ENCODE measurements at places on chromosomes 5 and 9.

DNA sequence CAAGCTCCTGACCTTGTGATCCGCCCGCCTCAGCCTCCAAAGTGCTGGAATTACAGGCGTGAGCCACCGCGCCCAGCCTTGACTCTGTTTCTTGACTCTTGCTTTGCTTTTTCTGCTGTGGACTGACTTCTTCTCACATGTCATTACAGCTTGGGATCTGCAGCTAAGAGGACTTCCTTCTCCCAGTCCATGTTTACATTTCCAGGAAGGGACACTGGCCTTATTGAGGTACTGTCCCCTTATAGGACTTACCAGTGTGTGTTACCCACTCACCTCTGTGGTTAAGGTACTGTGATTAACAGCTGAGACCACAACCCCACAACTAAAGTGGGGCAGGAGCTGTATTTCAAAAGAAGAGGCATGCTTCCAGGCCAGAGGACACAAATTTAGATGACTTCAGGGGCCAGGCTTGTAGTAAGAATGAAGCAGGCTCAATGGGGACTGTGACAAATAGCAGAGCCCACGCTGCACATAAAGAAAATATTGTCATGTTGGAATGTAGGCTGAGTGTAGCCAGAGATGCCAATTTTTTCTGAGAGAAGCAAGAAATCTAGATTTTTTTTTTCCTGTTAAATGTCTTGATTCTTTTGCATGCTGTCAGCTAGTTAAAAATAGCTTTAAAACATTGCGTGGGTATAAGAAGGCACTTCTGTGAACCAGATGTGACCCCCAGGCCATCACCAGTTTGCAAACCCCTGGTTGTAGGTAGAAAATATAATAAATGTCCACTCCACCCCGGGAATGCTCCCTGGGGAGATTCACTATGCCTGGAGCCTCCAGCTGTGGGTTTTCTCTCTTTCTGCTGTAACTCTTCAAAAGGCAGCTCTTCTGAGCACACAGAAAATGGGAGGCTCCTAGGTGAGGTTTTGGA, 75.0 kb downstream of the PTPDC1 start:
- no peak for DNase-seq

- no peak for DNase-seq
Observed at GRCh38 chr9:117725426-117725887, 21.3 kb downstream of the TLR4 start.

- no peak for DNase-seq
Observed at GRCh38 chr9:4638968-4639367, 23.1 kb upstream of the PLPP6 start.

DNA sequence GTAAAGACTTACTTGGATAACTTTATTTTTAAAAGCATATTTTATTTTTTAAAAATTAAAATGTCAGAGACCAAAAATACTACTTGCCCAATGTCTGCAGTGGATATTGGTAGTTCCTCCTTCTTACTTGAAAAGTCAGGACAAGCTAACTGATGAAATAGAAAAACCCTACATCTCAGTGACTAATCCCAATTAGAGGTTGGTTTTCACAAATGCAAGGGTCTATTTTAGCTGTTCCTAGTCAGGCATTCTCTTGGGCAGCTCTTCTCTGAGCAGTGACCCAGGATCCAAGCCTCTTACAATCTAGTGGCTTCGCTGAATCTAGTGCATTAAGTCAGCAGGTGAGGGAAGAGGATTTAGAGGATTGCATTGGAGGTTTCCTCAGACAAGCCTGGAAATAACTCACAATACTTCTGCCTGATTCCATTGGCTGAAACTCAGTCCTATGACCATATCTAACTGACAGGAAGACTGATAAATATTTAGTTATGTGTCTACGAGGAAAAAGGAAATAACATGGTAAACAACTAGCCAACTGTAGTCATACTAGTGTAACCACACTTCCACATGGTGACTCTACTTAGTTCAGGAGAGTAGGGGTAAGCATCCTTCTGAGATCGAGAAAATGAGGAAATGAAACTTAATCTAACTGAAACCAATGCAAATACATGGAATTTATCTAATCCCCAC, 34.2 kb upstream of the MIER3 start:
- no peak for DNase-seq

DNA sequence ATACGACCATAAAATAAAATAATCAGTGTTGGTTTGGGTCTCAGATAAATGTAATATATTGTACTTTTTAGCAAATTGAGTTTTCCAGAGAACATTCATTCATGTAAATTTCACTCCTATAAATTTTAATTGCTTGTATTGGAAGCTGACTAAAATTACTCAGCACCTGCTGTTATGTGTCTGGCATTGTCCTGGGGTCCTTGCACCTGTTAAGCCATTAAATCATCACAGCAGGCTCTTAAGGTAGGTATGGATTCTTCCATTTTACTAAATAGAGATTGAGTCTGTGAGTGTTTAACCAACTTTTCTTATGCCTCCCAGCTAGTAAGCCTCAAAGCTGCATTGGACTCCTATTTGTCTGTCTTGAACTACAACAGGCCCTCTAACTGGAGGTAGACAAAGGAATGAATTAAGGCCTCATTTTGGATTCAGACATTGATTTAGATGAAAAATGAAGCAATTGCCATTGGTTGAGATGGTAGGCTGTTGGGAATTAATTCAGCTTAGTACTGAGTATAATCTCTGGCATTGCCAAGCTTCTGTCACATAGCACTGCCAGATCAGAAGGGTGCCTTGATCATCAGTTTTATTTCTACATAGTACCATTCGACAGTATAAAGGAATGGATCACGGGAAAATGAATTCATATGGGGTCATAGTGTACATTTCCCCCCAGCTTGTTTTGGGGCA, 78.9 kb downstream of the PARP8 start:
- DNase-seq = no peak

GRCh38 chr5:15627109-15627508, 127.1 kb downstream of the FBXL7 start:
- no peak for DNase-seq

GRCh38 chr5:136034492-136034891, 5.7 kb downstream of the TGFBI start:
- no peak for DNase-seq

DNA sequence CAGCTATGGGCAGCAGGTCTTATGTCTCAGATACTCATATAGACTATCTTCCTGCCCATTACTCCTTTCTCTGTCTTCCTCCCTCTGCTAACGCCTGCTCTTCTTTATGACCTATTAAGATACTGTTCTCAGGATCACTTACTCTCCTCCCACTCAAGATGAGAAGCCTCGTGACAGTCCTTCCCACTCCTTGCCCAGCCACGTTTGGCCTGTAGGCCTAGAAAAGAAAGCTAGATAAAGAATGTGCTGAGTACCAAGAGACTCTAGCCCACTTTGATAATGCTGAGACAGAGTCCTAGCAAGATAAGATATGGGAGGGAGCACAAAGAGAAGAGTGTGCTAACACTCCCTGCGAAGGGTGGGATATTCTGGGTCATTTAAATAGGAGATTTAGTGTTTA, 6.8 kb upstream of the DENND4C start:
- no peak for DNase-seq

- DNase-seq = no peak
Observed at GRCh38 chr9:124254261-124254682, 3.5 kb upstream of the NEK6 start.
